ENCODE measurements at places on chromosomes 1 and 21.
A peak's percentile ranks its signal among the peaks of the same experiment; 100 is the strongest.

GRCh38 chr1:63937461-63938022 lies 163.7 kb downstream of the ROR1 start:
- DNase-seq: no peak

DNA sequence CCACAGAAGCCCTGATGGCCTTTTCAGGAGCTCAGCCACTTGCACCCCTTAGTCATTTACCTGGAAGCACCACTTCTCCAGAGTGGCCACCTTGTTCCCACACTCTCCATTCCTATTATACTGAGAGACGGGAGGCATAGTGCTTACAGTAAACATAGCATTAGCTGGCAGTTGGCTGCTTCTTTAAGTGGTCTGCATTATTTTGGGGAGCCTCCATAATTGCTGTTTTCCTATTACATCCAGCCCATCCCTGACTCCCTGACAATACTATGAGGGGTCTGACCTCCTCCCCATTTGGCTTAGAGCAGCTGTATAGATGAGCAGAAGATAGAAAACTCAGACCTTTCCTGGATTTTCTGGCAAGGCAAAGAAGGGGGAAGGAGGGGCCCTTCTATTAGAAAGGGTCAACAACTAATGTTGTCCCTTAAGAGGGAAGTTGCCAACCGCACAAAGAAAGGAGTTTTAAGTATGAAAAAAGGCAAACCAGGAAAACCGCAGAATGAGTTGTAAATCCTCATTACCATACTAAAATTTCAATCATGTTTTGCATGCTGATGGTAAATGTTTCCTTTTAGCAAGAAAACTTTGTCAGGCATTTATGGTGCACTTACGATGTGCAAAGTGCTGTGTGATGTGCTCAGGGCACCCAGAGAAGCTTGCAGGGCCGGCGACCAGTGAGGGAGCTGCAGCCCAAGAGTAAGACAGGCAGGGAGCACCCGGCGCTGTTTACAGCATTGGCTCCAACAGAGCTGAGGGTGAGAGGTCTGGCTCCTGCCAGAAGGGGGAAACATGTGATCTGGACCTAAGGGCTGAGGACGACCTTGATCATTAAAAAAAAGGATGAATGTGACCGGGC lies 167.3 kb downstream of the ZZZ3 start:
- no peak for DNase-seq

DNA sequence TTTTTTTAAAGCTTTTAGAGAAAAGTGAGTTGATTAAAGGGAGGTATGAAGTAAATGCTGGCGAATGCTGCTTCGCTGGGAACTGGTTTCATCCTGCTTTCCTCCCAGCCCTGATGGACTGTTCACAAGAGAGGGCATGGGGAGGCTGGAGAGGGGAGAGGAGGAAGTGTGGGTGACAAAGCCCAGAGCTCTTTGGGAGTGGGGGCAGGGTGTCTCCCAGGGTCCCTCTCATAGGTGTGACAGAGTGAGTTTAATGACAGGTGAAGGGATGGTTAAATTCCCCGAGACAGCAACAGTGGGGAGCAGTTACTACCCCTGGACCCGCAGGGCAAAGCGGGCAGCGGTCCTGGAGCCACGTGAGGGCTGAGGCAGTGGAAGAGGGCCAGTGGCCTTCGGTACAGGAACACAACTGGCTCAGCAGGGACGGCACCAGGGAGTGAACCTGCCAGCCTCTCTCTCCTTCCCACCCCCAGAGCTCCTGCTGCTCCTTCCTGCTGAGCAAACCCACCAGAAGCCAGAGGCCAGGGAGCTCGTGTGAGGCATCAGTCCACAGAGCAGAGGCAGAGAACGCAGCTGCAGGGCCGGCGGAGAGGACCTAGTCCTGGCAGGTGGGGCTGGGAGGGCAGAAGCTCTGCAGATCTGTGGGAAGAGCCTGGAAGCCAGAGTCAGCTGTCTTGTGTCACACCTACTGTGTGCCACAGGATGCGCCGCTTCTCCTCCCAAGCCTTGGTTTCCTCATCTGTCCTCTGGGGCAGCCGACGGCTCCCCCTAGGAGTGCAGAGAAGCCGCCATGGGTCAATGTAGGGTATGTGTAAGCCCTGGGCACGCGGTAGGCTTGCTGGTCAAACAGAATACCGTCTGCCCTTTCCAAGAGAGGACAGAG lies 20.9 kb upstream of the LRP8 start:
- DNase-seq: no peak

DNA sequence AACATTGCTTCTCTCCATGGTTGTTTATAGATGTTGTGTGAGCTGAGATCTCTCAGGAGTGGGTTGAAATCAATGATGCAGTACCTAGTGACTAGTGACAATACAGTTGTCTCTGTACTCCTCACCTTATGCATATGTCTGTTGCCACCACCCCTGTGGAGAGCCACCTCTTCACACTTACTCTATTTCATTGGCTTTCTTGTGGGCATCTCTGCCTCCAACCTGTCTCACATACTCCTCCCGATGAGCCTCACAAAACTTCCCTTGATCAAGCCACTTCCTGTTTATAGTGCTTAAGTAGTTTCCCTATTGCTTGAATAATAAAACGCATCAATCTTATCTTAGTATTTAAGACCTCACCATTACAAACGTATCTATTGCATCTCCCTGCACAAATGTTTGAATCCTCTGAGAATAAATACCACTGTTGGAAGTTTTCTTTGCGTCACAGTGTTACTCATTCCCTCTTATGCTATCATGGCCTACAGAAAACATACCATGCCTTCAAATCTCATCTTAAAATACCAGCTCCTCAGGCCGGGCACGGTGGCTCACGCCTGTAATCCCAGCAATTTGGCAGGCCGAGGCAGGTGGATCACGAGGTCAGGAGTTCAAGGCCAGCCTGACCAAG lies 54.7 kb upstream of the GREM2 start:
- DNase-seq: peak; percentile 33

GRCh38 chr1:112251766-112252506 lies 144.1 kb upstream of the CTTNBP2NL start:
- DNase-seq: no peak

Measured in CD4-positive, alpha-beta memory T cell (primary cell).